RKO (cell line): ENCODE measurements at places on chromosomes 7 and 10.

GRCh38 chr7:71349682-71350481, 217.9 kb downstream of the GALNT17 start:
- no peak for DNase-seq

DNA sequence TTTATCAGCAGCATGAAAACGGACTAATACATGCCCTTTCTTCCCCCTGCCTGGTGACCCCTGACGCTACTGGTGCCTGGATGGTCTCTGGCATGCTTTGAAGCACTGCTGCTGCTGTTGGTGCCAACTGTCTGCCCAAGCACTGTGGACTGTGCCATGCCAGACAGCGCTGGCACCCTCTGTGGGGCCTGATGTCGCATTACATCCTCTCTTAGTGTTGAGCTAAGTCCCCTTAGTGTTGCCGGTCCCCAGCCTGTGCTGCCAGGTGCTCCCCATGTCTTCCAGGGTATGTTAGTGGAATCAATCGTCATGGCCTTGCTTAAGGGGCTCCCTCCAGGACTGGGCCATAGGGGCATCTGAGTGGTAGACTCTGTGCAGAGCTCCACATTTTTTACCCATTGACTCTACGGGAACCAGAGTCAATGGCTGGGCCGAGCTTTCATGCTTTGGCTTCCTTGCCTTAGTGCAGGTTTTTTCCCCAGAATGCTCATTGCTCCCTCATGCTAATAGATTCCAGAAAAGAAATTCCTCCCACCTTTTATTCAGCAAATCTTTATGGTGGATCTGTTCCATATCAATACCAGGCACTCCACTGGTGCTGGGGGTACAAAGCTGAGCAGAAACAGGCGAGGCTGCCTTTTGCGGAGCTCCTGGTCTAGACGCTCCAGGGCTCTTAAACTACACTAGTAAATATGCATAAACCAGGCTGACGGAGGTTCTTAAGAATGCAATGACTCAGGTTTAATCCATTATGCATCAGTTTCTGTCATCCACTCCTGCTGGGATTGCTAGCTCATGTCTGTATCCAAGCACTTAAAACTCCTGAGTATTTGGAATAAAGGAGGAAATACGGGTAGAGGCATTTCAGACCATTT, 21.8 kb upstream of the MRC1 start:
- DNase-seq, result peak; percentile 97

DNA sequence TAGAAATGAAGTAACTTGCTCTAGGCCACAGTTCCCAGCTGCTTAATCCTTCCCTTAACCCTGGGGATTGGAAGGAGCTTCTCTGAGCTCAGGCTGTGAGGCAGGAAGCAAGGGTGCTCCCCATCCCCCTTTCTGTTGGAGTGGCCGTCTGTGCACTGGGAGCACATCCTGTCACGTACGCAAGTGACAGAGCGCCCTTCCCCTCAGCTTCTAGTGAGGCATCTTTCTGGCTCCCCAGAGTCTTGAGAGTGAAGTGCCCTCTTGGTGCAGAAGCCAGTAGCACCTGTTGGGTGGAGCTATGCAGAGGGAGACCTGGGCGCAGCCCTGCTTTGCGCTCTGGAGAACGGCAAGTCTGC, 47.8 kb downstream of the SHH start:
- DNase-seq, result no peak

DNA sequence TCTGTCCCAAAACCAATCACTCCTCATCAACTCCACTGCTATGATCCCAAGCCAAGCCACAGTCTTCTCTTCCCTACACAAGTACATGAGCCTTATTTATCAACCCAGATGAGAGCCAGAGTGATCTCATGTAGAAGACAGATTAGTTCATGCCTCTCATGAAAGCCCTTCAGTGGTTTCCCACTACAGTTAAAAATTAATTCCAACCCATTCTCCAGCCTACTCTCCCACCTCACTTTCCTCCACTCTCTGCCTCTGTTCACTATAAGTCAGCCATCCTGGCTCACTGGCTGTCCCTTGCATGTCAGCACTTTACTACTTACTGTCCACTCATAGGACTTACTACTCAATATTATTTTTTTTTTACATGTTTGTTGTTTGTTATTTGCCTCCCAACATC, 67.3 kb downstream of the CACUL1 start:
- DNase-seq, result no peak

DNA sequence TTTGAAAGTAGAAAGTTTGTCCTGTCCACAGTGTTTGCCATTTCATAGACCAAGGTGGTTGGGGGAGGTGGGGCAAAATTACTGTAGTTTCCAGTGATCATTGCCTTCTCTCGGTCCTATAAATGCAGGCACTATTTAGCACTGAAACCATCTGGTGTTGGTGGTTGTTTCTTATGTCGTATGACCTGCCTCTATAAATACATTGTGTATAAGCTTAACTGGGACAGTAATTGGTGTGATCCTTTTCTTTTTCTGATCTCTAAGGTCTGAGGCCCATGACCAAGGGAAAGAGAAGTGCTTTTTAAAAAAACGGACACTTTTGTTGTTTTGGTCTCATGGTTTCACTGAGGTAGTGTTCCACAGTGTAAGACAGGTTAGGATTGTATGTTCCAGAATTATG, 63.1 kb downstream of the AUTS2 start:
- no peak for DNase-seq

DNA sequence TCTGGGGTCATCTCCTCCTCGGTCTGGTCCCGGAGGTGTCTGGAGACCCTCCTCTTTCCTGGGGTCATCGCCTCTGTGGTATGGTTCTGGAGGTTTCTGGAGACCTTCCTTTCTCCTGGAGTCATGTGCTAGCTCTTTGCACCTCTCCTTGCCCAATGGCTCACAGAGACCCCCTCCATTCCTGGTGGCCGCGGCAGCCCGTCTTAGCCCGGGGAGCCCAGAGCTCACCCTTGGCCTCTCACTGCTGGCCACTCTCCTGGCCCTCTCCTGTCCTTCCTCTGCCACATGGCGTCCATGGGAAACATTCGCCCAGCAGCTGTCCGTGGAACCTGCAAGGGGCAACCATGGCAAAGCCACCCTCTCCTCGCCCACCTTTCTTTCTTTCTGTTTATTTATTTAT, 20.2 kb upstream of the FOXL3 start:
- DNase-seq, result no peak

- DNase-seq, result peak; percentile 62
Measured at GRCh38 chr10:131850383-131850870, 50.4 kb upstream of the PPP2R2D start.

GRCh38 chr10:17443707-17444387, 10.5 kb downstream of the ST8SIA6 start:
- no peak for DNase-seq

DNA sequence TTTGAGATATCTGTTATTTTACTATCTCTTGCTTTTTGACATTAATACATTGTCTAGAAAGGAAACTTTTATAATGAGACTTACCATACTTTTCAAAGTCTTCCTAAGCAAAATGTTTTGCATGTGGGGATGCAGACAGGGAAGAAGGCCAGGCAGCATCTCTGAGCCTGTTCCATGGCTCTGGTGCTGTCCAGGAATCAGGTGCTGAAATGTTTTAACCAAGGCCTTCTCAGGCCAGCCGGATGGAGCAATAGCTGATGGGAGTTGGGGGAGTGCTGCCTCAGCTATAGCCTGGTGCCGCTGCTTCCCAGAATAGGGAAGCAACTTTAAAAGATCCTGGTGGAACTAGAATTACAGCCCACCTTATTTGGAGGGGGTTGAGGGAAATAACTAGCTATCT, 38.5 kb downstream of the CRTAC1 start:
- peak; percentile 40 for DNase-seq

- DNase-seq, result peak; percentile 20
Measured at GRCh38 chr10:16105082-16105481, 244.8 kb upstream of the MINDY3 start.
